ENCODE measurements at places on chromosomes 2 and 18. TPM values are rescaled to one million over a fixed set of nuclear protein-coding genes. Genes with fewer than 3 reads are reported as not detected.

HOXD1 gene
- total RNA-seq = 0.14 TPM

AP1S3 gene
- 6.4 TPM for total RNA-seq

ID2 gene
- 17.3 TPM for total RNA-seq

ASB1 gene
- 57.6 TPM for total RNA-seq

SP110 gene
- total RNA-seq = 20.6 TPM

PTPN18 gene
- total RNA-seq = 19.3 TPM

AGXT gene
- not detected for total RNA-seq

C2orf81 gene
- 1.6 TPM for total RNA-seq

RETREG2 gene
- 74.7 TPM for total RNA-seq

OTX1 gene
- not detected for total RNA-seq

BCL2 gene
- 2.8 TPM for total RNA-seq

HTR2B gene
- total RNA-seq = 11.7 TPM

DSG4 gene
- not detected for total RNA-seq

PAX8 gene
- 2.9 TPM for total RNA-seq

POTEC gene
- total RNA-seq = not detected

GCKR gene
- 0.43 TPM for total RNA-seq

NEMP2 gene
- 6.1 TPM for total RNA-seq

DLGAP1 gene
- total RNA-seq = 3.1 TPM

CREG2 gene
- total RNA-seq = 1.3 TPM

MC2R gene
- total RNA-seq = not detected

FBXO48 gene
- 0.44 TPM for total RNA-seq

PFN4 gene
- 0.29 TPM for total RNA-seq

DCDC2C gene
- total RNA-seq = not detected

GATA6 gene
- total RNA-seq = 7.7 TPM

TMEM178A gene
- total RNA-seq = 0.88 TPM

UGT1A1 gene
- not detected for total RNA-seq

ALKAL2 gene
- not detected for total RNA-seq

COL4A3 gene
- total RNA-seq = under 0.01 TPM

CCNYL1 gene
- total RNA-seq = 13.1 TPM

DSC1 gene
- not detected for total RNA-seq

CFAP221 gene
- not detected for total RNA-seq

ARHGAP15 gene
- total RNA-seq = not detected

CCDC178 gene
- under 0.01 TPM for total RNA-seq

LINC00305 gene
- total RNA-seq = not detected

SCG2 gene
- total RNA-seq = 5.3 TPM

GREB1 gene
- 0.29 TPM for total RNA-seq

ATF2 gene
- total RNA-seq = 66.9 TPM

TEKT4 gene
- total RNA-seq = not detected

ZEB2 gene
- 50.1 TPM for total RNA-seq

MEP1B gene
- not detected for total RNA-seq

SERPINE2 gene
- 709 TPM for total RNA-seq

LAMA1 gene
- 12.5 TPM for total RNA-seq

SPHKAP gene
- under 0.01 TPM for total RNA-seq

PRKAG3 gene
- not detected for total RNA-seq

DOK1 gene
- total RNA-seq = 9.2 TPM

HOXD13 gene
- total RNA-seq = not detected

OR6B2 gene
- not detected for total RNA-seq

PCARE gene
- not detected for total RNA-seq

SATB2 gene
- 0.88 TPM for total RNA-seq

LRRC30 gene
- total RNA-seq = not detected

ACTR3 gene
- total RNA-seq = 569 TPM

TWIST2 gene
- 66.4 TPM for total RNA-seq

Measured in placental pericyte (primary cell).